ENCODE measurements at places on chromosomes 16 and 17. TPM values are rescaled to one million over a fixed set of nuclear protein-coding genes. Genes with fewer than 3 reads are reported as not detected.

- DNase-seq: no peak
Measured at GRCh38 chr16:11224894-11225676, 30.9 kb downstream of the SOCS1 start.

GRCh38 chr17:64264891-64265290, 1.8 kb upstream of the TEX2 start:
- no peak for DNase-seq

DNA sequence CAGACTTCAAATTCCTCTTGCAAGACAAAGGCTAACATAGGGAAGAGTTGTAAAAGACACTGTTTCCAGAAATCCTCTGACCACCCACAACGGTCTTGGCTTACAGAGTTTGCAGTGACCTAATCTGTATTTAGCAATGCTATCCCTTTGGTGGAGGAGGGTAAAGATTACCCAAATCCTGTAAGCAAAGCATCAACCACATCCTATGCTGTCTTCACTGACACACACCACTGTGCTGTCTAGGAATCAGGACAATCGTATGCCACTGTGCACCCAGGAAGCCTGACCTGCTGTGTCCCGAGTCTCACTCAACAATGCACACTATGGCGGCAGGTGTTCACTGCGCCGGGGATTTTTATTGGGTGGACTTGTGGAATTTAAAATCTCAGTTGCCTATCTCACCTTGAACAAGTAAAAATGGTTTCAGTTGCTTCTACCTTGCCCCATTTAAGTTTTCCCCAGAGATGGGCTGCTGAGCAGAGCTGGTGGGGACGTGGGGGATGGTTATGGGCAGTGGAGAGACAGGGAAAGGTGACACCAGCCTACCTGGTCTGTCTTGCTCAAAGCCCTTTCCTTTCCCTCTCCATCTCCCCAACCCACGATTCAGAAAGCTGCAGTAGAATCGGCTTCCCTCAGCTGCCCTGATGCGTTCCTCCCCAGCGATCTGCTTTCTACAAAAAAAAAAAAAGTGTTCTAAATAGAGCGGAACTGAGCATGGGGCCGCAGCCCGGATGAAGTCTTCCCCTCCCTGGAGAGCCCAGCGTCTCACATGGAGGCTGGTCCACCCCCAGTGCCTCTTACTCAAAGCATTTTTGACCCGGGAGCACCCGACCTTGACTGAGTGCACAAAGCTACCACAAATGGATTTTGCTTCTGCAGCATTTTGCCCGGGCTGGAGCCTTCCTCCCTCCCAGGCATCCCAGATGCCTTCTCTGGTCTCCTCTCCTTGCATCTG, 271.5 kb downstream of the SOX9 start:
- DNase-seq: no peak

DNA sequence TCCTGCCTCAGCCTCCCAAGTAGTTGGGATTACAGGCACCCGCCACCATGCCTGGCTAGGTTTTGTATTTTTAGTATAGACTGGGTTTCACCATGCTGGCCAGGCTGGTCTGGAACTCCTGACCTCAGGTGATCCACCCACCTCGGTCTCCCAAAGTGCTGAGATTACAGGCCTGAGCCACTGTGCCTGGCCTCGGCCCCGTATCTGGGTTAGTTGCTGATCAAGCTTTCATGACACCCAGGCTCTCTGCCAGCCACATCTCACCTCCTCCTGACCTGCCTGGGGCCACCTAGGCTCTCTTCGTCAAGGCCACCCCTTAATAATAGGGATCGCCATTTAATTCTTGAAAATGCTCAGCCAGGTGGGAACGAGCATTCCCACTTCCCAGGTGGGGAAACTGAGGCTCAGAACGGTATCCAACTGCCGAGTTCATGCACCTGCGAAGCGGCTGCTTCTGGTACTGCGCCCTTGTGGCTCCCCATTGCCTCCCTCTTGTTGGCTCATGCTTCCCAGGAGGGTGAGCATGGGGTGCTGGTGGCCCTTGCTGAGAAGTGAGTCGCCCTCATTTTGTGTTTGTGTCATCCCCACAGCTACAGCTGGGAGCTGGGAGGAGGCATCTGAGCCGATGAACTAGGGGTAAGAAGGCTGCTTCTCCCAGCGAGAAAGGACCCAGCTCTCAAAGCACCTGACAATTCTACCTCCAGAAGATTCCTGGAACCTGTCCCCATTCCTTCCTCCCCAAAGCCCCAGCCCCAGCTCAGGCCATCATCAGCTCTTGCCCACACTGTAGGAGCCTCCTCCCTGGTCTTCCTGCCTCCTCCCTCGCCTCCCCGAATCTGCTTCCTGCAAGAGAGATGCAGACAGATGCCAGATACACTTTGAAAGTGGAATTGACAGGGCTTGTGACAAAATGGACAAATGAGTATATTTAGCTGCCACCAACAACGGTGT, 17.3 kb upstream of the SNN start:
- no peak for DNase-seq

GRCh38 chr16:56269281-56269680, 78.0 kb downstream of the GNAO1 start:
- DNase-seq: no peak

GRCh38 chr16:75379911-75380847, 53.1 kb downstream of the CFDP1 start:
- DNase-seq: no peak

DNA sequence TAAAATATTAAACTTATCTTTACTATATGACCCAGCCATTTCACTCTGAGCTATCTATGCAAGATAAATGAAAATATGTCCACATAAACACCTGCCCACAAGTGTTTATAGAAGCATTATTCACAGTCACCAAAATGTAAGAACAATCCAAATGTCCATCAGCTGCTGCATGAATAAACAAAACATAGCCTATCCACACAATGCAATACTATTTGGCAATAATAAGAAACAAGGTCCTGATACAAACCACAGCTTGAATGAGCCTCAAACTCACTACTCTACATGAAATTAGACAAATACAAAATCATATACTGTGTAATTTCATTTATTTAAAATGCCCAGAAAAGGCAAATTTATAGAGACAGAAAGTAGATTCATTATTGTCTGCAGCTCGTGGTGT, 355.1 kb downstream of the CDH8 start:
- DNase-seq: no peak

DNA sequence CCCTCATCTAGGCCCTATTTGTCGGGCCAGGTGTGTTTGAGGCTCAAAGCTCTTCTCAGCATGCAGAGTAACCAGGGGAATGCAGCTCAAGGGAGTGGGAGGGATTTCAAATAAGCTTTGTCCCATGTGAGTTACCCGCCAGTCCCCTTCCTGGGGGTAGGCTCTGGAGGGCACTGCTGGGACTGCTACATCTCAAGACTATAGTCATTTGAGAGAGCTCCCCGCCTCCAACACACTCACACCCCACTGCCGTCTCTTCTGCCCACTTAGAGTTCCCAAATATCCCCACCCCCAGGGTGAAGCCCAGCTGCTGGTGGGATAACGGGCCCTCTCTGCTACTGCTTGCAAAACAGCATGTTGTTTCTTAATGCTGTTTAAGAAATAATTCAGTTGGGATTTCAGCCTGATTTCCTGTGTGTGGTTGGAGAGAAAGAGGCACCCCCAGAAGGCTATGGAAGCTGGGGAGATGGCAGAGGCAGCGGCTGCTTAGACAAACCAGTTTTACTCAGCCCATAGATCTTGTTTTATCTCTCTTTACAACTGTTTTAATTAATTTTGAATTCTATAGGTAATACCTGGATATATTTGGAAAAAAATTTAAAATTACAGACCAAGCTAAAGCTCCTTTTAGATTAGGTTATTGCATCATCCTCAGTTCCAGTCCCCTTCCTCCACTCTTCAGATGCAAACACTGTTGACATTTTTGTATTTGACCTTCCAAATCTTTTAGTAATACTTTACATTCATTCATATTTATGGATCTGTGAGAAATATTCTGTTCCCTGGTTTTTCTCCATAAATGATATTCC, 4.1 kb upstream of the MPO start:
- DNase-seq: no peak

- DNase-seq: no peak
Measured at GRCh38 chr16:28011223-28011622, 52.3 kb downstream of the GSG1L start.

GRCh38 chr16:82758904-82759303, 132.1 kb downstream of the CDH13 start:
- DNase-seq: no peak

DNA sequence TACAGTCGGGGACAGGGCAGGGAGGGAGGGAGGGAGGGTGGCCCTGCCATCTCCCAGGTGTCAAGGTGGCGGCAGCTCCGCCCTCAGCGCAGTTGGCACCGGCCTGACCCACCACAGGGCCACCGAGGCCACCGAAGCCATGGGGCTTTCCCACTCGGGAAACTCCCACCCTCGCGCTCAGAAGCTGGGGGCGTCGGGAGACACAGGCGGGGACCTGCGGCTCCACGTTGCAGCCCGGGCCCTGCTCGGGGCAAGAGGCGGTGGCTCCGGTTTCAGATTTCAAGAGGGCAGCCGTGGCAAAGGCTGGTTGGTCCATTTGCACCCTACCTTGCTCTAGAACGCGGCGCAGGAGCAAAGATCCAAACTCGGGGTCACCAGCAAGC, 544 bp downstream of the CYB561 start:
- DNase-seq: peak; percentile 27

DNA sequence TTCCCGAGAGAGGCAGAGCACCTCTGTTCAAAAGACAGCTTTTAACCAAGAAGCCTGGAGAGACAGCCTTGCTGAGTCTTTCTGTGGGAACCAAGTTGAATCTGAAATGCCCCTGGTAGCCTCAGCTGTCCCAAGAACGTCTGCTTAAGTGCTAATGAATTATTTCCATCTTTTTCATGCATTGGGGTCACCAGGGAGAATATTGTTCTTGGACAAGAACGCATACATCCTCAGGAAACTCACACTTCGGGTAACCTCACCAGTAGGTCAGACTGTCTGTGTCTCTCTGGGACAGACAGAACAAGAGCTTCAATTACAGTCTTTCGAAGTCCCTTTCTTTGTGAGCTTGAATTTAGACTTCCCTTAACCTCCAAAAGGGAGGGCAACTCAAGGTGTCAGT, 134.6 kb upstream of the ADAMTS18 start:
- no peak for DNase-seq

DNA sequence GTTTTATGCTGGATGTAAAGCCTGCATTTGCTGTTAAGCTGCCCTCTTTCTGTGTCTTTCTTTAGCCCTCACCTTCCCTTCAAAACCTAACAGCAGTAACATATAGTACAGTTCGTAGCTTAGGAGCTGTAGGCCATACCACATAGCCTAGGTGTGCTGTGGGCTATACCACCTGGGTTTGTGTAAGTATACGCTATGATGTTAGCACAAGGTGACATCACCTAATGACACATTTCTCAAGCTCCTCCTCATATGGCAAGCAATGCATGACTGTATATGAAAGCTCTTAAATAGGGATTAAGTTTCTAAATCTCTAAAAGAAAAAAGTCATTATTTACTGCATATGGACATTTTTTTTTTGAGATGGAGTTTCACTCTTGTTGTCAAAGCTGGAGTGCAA, 57.8 kb upstream of the TMEM97 start:
- no peak for DNase-seq

- no peak for DNase-seq
Measured at GRCh38 chr17:74631468-74632450, 8.2 kb upstream of the CD300E start.

- DNase-seq: no peak
Measured at GRCh38 chr17:63543822-63544420, 6.4 kb upstream of the DCAF7 start.

- DNase-seq: peak; percentile 68
Measured at GRCh38 chr16:87931504-87931903, 4.8 kb downstream of the CA5A start.

DNA sequence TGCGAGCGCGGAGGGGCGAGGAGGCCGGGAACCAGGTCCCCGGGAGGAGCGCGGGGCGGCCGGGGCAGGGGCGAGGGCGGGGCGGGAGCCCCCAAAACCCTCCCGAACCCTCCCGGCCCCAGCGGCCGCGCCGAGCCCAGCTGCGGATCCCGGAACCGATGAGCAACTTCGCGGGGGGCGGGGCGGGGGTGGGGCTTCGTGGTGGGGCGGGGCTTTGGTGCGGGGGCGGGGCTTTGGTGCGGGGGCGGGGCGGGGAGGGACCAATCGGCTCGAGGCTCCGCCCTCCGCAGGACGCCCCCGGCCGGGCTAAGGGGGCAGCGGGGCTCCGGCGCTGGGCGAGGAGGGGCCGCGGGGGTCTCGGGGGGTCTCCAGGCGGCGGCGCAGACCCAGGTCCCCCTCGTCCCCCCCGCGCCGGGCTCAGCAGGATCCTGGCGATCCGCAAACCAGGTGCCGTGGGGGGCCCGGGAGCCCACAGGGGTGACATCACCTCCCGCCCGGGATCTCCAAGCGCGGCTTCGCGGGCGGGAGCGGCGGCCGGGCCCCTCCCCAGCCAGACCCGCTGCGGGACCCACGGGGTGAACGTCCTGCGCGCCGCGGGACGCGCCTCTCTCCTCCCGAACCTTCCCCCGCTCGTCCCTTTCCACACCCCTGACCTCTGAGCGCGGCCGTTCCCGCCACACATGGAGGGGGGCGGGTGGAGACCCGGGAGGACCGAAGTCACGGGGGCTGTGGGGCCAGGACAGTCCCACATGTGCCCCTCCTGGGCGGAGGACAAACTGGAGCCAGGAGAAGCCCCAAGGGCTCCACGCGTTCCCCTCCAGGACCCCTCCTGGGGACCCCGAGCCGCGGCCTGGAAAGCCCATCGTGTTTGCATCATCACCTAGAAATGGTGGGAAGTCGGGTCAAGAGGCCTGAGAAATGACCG, at the start of gene ABR:
TSS of gene ABR (minus strand) at position 164 of the 925 bp plus-strand sequence. CDS start 254 bp downstream, outside the sequence.
- DNase-seq: peak; percentile 75

DNA sequence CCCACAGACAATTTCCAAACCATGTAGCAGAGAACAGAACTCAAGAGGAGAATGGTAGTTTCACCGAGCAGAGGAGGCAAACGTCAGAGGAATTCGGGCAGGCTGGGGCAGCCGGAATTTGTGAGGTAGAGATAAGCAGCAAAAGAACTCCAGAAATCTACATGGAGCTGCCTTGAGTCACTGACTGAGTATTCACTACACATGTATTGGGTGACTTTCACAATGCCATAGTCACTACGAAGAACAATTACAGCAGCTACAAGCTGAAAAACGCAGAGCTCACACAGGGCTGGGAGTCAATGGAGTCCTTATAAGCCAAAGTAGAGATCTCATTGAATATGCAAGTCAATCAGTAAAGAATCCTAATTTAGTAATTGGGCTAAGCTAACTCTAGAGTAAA, 13.4 kb downstream of the CMC2 start:
- DNase-seq: no peak

The MRPL45 gene
- 64.4 TPM for total RNA-seq

The TIGD7 gene
- total RNA-seq: 5.2 TPM

The UMOD gene
- total RNA-seq: not detected

The TNFRSF12A gene
- 29.3 TPM for total RNA-seq

The PYDC1 gene
- total RNA-seq: not detected

The UTS2R gene
- 0.22 TPM for total RNA-seq

The CACNG1 gene
- not detected for total RNA-seq

The KRTAP4-5 gene
- not detected for total RNA-seq

The GCGR gene
- total RNA-seq: not detected

The KRTAP4-4 gene
- not detected for total RNA-seq

All from K562 (cell line).